ENCODE measurements at places on chromosomes 5 and 9.

- no peak for DNase-seq
Observed at GRCh38 chr9:70525519-70525918, 111.1 kb upstream of the KLF9 start.

DNA sequence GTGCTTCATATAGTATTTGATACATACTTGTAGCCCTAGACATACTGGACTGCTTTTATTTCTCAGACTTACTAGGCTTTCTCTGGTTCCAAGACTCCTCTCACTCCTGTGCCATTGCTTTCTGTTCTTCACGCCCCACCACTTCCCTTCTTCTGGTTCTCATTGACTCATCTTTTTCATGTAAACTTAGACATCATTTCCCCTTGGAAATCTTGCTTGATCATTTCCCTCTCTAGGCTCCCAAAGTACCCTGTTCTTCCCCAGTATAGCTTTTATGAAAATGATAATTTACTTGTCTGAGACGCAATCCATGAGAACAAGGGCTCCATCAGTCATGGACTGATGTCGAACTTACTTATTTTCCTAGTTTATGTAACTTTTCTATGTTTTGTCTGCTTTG lies 83.5 kb downstream of the TLR4 start:
- DNase-seq, result no peak

- no peak for DNase-seq
Observed at GRCh38 chr5:78377718-78378105, 17.3 kb downstream of the SCAMP1 start.

GRCh38 chr5:97968346-97968745 lies 785.3 kb upstream of the RIOK2 start:
- DNase-seq, result no peak

- no peak for DNase-seq
Observed at GRCh38 chr5:112691758-112692157, 45.9 kb upstream of the APC start.

DNA sequence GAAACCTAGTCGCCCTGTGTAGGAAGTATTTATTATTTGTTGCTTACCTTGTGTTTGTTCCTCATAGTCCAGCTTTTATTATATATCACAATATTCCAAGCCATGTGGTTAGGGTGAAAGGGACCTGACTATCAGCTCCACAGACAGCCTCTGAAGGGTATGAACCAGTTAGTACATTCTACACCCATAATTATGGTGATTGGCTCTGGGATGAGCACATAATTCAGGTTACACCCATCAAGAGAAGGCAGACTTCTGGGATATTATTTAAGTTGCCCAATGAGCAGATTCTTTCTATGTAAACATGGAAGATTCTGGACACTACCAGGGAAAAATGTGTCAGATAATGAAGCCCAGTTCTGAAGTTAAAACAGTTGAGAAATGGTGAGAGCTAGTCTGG lies 168.0 kb downstream of the KIF4B start:
- no peak for DNase-seq

GRCh38 chr5:133595465-133595864 lies 16.9 kb downstream of the FSTL4 start:
- DNase-seq, result no peak
